Right kidney (tissue), 9 donors: ENCODE measurements at places on chromosomes 3 and 15.

DNA sequence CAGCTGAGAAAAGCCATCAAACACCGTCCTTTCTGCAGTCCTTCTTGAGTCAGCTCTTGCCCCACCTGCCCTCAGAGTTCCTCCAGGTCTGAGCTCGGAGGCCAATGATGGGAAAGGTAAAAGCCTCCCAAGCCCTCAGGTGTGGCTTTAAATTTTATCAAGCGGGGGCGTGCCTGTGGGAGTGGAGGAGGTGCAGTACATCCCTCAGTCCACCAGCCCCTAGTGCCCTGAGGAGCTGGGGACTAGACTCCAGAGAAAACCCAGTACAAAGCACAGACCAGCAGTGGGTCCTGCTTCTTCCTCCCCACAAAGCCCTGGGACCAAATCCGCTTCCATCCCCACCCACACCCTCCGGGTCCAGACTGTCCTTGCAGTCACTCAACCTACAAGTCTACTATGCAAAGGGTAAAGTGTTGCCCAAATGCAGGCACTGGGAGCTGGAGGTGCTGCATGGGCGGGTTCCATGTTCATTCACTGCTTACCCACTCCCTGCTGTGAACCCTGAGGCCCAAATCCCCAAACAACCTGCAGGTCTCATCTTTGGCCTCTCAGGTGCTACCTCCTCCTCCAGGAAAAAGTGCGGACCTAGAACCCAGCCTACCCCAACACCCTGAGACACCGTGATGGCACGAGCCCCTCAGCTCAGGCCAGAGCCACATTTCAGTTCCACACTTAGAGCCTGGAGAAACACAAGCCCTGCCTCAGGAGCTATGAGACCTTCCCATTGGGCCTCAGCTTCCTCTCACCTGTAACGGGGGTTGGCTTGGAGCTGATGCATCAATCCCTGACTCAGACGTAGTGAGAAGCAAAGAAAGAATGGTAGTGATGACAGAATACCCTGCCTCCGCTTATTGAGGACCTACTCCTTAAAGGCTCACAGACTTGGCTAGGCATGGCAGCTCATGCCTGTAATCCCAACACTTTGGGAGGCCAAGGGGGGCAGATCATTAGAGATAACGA lies 2.4 kb downstream of the PFKFB4 start:
- DNase-seq = no peak

- DNase-seq = no peak
Observed at GRCh38 chr15:73341886-73342600, 26.7 kb downstream of the HCN4 start.

GRCh38 chr3:46731795-46732194 lies 14.1 kb upstream of the PRSS50 start:
- no peak for DNase-seq

GRCh38 chr3:146585156-146585555 lies 20.0 kb downstream of the PLSCR5 start:
- DNase-seq = no peak

DNA sequence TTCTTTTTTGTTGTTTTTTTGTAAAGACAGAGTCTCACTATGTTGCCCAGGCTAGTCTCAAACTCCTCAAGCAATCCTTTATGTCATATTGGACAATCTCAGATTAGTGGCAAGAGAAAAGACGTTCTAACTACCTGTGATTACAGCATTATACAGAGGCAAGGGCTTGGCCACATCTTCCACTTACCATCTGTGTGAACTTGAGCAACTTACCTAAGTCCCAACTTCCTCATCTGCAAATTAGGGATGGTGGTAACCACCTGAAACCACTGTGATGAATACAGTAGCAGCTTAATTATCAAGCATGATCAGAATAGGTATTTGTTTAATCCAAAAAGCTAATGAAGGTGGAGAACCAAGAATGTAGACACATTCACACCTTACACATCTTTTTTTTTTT lies 16.1 kb downstream of the LRRC2 start:
- DNase-seq = no peak

DNA sequence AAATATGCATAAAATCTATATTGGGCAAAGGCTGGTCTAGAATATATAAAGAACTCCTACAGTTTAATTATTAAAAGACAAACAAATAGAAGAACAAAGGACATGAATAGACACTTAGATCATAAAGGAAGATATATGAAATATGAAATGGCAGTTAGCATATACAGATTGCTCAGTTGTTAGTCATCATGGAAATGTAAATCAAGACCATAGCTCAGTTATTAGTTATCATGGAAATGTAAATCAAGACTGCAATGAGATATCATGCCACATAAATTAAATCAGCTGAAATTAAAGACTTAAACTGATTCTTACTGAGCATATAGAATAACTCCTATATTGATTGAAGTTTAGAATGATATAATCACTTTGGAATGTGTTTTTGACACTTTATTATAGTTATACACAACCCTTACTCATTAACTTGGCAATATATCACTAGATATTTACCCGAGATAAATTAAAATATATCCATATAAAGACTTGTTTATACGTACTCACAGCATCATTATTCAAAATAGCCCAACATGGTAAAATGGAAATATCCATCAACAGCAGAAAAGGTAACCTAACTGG lies 45.2 kb upstream of the GOLGA8B start:
- no peak for DNase-seq

- DNase-seq = no peak
Observed at GRCh38 chr3:176075046-176075445, 1122.2 kb downstream of the TBL1XR1 start.

DNA sequence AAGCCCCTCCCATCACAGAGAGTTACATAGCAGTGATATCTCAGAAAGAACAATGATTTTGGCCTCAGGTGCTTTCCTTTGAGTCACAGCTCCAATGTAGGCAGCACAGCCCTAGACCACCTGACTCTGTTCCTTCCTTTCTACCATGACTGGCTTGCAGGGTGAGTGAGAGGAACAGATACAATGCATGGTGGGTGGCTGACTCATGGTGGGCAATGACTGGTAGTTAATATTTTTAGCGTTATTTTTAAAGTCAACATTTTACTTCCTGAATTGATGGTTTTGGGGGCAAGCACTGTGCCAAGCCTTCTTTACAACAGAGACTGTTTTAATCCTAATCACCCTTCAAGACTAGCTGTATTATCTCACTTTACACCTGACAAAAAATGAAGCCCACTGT lies 32.8 kb upstream of the ST3GAL6 start:
- no peak for DNase-seq

DNA sequence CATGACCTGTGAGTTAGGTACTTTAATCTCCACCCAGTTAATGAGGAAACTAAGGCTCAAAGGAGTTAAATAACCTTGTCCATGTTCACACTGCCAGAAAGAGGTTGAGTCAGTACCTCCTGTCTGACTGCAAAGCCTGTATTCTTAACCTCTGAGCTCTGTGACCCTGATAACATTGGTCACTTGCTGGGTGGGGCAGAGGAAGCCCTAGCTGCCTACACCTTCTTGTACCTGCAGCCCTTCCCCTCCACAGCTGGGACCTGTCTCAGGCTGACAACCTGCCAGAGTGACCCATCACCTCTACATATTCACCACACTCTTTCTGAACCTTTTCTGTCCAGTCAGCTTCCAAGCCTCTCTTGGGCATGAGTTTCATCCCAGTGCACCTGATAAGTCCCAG lies 106.1 kb upstream of the HES1 start:
- no peak for DNase-seq

DNA sequence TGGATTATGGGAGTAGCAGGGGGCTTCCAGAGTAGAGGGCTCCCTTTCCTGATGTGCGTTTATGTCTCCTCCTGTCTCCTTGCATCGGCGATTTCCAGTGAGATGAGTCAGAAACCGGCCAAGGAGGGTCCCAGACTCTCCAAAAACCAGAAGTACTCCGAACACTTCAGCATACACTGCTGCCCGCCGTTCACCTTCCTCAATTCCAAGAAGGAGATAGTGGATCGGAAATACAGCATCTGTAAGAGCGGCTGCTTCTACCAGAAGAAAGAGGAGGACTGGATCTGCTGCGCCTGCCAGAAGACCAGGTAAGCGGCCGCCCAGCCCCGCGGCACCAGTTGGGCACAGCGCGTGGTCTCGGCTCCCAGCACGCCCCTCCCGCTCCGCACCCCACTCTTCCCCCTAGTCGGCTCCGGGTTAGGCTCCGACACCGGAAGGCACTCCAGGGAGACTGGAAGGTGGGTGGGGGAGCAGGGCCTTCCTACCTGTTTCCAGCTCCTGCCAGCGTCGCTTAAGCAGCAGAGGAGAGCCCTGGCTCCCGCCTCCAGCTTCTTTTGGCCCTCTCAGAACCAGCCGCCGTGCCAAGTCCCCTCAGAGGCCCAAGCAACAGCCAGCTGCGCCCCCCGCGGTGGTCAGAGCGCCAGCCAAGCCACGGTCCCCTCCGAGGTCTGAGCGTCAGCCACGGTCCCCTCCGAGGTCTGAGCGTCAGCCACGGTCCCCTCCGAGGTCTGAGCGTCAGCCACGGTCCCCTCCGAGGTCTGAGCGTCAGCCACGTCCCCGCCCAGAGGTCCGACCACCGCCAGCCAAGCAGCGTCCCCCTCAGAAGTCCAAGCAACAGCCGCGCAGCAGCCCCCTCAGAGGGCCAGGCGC lies 34.7 kb downstream of the MOBP start:
- DNase-seq = peak; percentile 49

DNA sequence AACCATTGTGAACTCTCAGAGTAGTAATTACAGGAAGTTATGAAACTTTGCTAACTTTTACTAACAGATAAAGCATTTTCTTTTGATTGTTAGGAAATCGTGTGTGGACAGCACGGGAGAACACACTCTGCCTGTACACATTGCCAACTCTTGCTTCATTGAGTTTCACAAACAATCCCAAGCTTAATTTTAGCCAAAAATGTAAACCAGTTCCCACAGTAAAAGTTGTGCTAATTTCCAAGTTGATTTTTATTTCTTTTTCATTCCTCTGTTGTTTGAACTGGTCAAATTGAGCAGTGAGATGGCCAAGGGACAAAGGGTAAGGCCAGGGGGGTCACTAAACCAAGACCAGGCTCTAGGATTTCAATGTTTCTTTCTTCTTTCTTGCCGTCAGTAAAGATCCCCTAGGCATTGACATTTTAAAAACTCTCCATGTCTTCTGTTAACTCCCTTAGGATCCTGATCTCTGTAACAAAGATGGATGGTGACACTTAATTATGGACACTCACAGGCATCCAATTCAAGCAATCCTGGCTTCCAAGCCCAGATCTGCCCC lies 414.9 kb downstream of the RBMS3 start:
- DNase-seq = no peak

DNA sequence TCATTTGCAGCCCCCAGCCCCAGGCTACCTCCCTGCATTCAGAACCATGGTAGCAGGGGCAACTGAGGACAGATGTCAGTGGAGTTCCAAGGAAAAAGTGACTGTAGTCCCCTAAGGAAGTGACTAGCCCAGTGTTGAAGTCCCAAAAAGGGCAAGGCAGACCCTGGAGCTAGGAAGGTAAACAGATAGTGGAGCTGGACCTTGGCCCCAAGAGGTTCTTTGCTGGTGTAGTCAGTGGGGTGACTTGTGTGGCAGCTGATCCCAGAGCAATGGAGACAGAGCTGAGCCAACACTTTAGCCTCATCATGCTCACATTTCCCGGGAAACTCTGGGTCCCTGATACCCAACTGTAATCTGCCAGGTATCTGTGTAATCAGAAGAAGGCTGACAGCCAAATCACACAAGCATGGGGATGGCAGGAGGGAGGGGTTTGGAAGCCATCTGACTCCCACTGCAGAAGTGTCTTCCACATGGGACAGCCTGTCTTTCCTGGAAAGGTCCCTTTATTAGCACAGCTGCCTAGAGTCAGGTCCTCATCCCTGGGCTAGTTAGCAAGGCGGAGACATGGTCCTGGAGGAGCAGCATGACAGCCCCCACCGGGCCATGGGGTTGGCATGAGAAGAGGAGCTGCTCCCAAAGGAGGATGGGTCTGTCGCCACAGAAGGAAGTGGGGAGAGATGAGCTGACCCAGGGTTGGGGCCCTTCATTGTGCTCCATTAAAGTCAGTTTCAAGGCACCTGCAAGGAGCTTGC lies 39.8 kb downstream of the PXYLP1 start:
- DNase-seq = no peak

GRCh38 chr3:179603321-179603720 lies 1.1 kb downstream of the MRPL47 start:
- no peak for DNase-seq

DNA sequence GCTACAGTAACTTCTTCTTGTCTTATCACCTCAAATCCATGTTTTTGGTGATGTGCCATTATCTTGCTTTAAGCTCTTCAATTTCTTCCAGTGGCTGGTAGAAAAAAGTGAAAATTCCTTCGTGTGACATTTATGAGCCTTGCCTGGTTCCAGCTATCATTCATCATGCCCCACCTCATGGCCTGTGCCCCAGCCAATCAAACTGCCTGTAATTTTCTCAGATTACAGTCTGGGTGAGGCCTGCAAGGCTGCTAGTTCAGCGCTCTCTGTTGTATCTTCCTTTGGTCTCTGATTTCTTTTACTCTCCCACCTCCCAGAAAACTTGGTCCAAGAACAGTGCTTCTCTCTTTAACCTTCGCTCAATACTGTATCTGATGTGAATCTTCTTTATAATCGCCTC lies 249.3 kb upstream of the ZNF717 start:
- no peak for DNase-seq

DNA sequence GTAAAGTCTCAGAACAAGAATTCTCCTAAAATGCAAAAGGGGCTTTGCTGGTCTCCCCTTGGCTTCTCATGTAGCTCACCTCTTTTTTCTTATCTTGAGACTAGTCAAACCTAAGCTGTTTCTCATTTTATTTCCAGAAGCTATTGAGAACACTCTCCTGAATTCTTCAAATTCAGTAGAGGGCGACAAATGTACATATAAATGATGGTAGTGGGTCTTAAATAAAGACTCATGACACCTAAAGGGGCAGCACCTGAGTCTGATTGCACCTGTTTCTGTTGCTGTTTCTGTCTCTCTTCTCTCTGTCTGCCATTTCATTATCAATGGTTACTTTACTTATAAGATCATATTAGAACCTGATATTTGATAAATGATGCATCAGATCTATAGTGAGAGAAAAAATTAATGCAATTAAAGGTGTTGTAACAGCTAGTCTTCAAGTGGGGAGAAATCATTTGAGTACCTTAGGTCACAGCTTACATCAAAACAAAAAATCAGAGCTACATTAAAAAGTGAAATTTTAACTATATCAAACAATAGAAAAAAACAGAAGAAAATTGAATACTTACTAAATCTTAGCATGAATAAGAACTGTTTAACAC lies 7.0 kb downstream of the ADIPOQ start:
- no peak for DNase-seq

- no peak for DNase-seq
Observed at GRCh38 chr3:196645096-196645495, 5.6 kb downstream of the NRROS start.

DNA sequence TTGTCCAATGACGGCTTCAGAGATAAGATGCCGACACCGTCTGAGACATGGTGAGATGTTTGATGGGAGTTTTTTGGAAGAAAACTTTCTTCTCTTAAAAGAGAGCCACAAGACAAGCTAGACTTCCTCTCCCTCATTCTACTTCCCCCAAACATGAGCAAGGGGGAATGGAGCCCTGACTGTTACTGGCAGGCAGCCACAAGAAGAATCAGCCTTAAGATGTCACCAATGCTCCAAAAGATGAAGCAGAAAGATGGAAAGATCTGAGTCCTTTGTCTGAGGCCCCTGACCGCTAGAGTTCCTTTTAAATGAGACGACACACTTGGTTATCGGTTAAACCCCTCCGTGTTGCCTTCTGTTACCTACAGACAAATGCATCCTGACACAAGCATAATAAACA lies 108.7 kb downstream of the ST8SIA2 start:
- DNase-seq = no peak

- no peak for DNase-seq
Observed at GRCh38 chr15:100042558-100042957, 299.2 kb downstream of the ADAMTS17 start.

GRCh38 chr3:146682171-146682570 lies 77.0 kb upstream of the PLSCR5 start:
- DNase-seq = no peak

GRCh38 chr15:77989296-77990143 lies 88.0 kb downstream of the TBC1D2B start:
- DNase-seq = no peak
